ENCODE measurements at places on chromosomes 5 and 9.

- DNase-seq, result no peak
Observed at GRCh38 chr5:35804841-35805240, 51.9 kb upstream of the IL7R start.

- no peak for DNase-seq
Observed at GRCh38 chr5:81426359-81427030, 32.6 kb upstream of the ACOT12 start.

GRCh38 chr5:150066436-150066835, 19.9 kb downstream of the CSF1R start:
- DNase-seq, result no peak

DNA sequence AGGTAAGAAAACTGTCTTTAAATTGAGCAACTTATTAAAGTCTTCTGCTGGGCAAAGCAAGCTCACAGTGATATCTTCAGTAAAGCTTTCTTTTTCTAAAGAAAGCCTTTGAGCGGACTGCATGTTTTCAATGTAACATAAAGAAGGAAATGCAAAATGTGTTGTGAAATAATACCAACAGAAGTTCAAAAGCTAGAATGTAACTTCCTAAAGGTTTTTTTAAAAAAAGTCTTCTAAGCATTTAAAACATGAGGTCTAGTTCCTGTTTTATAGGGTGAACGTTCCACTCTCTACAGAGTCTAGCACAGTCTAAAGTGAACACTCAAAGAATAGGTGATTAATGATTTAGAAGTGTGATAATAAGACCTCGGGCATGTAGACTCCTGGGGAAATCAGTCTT, 62.9 kb downstream of the DENND1A start:
- no peak for DNase-seq

DNA sequence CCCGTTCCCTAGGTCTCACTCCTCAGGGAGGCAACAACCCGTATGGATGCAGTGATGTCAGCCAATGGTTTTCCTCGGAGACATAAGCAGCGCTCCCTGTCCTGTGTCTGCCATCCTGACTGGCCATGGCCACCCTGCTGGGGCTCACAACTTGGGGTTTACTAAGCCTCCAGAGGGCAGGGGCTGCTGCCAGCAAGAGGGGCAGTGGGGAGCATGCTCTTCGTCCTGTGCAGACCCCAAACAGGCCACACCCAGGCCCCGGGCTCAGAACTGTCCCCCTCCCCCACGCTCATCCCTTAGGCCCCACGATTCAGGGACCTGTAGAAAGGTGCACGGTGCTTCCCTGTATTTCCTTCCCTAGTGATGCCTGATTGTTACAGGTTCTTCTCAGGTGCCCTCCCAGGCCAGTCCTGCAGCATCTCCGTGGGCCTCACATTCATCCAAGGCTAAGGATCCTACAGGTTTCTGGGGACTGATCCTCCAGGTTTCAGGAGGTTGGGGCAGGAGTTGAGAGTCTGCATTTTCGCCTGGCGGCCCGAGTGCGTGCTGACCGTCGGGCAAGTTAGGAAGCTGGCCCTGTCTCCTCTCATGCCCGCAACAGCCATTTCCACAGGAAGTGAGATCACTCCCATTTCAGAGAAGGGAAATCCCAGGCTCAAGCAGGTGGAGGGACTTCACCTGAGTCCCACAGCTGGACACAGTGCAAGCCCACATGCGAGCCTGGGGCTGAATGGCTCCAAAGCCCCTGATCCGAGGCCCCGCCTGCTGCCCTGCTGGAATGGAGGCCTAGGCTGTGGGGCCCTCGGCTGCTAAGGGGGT, 217.6 kb downstream of the ROR2 start:
- no peak for DNase-seq

GRCh38 chr5:74401946-74402320, 238.6 kb downstream of the ENC1 start:
- DNase-seq, result no peak

- DNase-seq, result no peak
Observed at GRCh38 chr9:138057726-138058125, 180.1 kb downstream of the CACNA1B start.

- DNase-seq, result no peak
Observed at GRCh38 chr9:106772523-106773290, 90.3 kb upstream of the ZNF462 start.

DNA sequence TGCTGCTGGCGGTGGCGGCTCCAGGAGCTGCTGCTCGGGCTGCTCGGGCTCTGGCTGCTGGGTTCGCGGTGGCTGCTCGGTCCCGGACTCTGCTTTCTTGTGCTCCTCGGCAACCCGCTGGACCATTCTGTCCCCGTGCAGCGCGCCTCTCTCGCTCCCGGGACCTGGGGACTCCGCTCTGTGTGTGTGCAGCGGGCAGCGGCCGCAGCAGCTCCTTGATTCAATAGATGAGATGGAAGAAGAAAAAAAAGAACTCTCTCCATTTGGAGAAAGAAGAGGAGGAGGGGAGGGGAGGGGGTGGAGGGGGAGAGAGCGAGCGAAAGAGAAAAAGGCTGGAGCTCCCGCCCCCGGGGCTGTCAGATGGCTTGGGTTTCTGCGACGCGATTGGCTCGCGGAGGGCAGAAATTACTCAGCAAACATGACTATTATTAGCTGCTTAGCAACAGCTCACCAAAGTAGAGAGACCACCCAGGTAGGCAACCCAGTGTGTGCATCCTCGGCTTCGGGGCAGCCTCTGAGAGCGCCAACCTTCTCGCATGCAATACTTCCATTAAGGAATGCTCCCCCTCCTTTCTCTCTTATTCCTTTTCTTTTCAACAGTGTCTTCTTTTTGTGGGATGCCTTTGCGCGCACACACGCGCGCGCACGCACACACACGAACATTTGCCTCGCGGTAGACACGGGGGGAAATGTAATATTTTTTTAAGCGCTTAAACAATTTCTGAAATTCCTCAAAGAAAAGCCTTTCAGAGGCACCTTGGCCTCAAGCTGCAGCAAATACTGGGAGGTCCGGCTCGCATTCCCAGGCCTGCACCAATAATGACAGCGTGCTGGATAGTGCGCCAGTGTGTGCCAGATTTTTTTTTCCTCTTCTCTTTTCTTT, 7.6 kb downstream of the PTCH1 start:
- peak; percentile 69 for DNase-seq

DNA sequence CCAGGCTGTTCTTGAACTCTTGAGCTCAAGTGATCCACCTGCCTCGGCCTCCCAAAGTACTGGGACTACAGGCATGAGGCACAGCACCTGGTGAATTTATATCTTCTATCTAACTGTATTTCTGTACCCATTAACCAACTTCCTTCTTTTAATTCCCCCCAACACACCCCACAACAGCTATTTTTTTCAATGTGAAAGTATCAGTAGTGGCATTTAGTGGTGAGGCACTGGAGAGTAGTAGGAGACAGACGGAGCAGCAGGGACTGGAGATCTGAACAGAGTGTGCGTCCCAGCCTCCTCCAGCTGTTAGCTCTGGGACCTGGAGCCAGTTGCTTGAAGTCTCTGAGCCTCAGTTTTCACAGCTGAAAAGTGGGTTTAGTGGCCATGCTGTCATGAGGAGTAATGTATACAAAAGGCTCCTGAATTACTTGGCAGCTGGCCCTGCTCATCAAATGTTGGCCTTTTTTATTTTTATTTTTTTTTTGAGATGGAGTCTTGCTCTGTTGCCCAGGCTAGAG, 11.0 kb upstream of the EEIG1 start:
- no peak for DNase-seq

DNA sequence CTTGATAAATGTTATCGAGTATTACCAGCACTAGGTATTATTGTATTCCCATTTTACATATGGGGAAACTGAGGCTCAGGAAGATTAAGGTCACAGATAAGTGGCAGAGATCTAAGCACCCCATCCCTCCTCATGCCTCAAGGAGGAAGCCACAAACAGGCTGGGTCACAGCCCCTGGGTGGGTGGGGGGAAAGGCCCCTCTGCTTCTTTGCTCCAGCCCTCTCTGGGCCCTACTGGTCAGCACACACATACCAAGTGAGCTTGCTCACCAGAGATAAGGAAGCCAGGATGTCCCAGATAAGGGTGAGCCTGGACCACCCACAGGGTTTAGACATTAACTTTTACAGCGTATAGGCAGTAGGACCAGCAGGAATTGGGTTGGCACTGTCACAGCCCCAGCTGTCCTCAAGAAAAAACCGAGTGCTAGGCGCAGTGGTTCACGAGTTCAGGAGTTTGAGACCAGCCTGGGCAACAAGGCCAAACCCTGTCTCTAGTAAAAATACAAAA, 45.3 kb downstream of the STK10 start:
- DNase-seq, result no peak

DNA sequence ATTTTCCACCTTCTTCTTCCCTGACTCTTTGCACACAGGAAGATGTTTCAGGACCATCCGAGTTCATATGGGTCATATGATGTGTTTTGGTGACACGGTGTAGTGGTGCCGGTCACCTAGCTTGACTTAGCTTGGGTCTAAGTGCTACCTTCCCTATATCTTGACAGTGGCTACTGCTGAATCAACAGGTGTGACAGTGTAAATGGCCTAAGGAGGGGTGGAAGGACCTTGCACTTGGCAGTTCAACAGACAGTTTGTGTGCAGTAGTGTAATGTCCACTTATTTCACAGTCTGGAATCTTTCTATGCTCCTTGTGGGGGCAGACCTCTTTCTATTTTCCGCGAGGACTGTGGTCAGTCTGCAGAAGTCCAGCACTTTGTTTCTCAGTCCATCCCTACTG, 43.8 kb downstream of the CARTPT start:
- no peak for DNase-seq

DNA sequence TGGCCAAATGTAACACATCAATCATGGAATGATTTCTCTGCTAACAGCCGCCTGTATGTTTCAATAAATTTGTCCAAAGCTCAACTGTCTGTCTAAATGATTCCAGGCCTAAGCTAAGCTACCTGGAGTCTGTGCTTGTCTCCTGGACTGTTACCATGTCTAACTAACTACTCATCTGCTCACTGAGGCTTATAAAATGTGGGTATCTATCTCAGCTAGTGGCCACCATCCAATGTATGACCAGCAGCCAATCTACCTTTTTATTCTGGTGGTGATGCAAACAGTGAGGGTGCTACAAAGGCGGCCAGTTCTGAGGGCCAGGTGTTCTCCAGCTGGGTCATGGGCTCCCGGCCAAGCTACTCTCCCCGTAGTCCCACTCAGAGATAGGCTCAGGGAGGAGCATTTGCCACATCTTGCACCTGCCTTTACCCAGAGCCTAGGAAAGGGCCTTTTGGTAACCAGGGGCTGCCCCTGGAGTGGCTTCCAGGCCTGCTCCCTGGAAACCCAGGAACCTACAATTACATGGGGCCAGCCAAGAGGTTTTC, 59.1 kb downstream of the PFDN1 start:
- no peak for DNase-seq

GRCh38 chr9:131728961-131729360, 10.9 kb downstream of the RAPGEF1 start:
- DNase-seq, result no peak

GRCh38 chr5:139272471-139273321, 20.8 kb upstream of the MATR3 start:
- DNase-seq, result no peak

DNA sequence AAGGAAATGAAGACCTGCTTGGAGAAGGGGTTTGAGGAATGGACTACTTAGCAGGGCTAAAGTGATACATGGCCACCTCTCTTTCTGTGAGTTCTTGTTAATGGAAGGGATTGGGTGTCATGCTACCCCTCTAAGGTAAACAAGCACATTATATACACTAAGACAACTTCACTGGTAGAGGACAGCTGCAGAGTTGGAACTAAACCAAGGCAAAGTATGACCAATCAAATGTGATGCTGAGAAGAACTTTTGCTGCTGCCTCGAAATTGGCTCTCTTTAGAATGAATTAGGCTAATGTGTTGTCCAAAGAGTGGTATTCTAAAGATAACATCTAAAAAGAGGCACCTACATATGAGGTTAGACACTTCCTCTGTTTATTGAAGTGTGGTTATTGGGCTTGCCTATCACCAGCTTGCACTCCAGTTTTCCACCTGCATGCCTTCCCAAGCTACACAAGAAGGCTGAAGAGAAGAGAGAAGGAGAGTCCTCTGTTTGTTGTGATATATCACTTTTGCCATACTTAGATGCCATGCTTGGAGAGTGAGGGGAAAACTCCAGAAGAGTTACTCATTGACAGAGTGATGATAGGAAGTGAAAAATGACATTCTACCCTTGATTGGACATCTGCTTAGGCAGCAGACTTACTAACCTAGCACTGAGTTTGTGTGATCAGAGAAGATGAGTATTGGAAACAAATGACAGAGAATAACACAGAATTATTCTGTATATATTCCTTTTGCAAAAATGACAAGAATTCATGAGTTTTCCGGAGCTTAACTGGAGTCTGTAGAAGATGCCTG, 536.1 kb downstream of the ZNF608 start:
- no peak for DNase-seq

- DNase-seq, result no peak
Observed at GRCh38 chr5:110623874-110624273, 102.6 kb downstream of the TMEM232 start.

GRCh38 chr5:76050134-76050533, 33.0 kb upstream of the SV2C start:
- DNase-seq, result no peak

GRCh38 chr9:135001526-135001925, 83.8 kb upstream of the FCN1 start:
- DNase-seq, result no peak

DNA sequence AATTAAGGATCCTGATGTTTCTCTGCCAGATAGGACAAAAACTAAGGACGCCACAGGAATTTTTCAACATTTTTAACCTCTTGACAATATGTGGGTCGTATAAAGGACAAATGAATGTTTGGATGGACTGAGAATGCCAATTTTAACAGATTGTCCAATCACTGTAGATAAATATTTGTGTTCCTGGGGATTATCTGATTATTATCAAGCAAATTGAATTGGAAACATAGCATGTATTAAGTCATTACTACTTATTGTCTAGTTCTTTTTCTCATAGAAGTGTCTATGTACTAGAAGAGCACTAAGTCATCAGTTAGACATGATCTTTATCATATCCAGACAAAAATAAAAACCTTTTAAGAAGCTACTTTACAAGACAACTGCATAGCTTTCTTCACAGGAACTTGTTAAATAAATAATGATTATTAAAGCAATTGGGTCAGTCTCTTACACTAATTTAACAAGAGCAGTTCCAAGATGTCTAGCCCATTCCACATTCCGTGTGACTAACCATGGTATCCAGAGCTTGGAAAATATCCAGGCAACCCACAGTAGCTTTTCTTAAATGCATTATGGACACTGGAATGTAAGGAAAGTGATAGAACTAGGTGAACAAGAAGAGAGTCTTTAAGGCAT, 127.5 kb upstream of the CDKN2B start:
- DNase-seq, result no peak

GRCh38 chr5:177456976-177457851, 10.6 kb downstream of the PRR7 start:
- peak; percentile 97 for DNase-seq
